AG09319 (cell line): ENCODE measurements at places on chromosomes 5 and 9.

DNA sequence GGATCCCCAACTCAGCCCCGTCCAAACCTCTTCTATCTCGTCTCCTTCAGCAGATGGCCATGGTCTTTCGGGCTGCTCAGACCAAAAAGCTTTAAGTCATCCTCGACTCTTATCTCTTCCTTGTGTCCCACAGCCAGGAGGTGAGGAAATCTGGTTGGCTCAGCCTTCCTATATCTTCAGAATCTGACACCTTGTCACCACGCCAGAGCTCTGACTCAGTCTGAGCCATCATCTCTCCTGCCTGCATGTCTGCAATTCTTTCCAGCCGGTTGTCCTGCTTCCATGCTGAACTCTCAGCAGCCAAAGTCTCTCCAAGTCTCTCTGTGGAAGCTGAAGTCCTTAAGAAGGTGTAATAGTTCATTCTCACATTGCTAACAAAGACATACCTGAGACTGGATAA is 419.3 kb upstream of the ADAMTS16 start:
- DNase-seq: no peak

DNA sequence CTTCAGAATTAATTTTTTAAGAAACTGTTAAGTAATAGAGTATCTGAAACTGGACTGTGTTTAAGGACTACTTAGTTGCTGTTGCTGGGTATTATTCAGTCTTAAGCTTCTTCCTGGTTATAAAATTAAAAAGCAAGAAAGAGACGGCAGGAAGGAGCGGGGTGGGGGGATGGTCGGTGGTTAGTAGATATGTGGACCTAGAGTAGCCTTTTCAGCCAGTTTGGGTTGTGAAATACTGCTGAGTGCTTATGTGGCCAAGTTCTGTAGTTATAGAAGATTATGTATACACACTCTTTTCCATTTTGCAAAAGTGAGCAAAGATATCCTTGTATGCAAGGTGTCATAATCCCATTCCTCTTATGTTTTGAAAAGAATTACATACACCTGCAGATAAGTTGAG is 28.5 kb downstream of the TRIO start:
- DNase-seq: no peak

- no peak for DNase-seq
Measured at GRCh38 chr9:91162311-91162710, 199.4 kb downstream of the AUH start.

DNA sequence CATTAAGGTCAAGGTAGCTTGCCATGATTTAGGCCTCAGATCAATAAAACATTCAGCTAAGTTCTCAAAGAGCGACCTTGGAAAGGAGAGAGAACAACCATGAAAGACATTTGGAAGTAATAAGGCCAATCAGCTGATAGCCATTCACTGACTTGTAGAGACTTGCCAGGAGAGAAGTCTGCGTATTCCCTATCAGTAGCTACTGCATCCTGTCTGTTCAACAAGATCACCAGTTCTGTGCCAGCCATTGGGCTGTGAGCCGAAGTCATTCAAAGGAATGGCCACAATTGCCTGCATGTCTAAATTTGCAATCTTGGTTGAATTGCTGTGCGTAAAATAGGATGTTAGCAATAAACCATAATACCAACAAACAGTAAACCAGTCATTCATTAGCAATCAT is 219.8 kb downstream of the FBXL7 start:
- no peak for DNase-seq

DNA sequence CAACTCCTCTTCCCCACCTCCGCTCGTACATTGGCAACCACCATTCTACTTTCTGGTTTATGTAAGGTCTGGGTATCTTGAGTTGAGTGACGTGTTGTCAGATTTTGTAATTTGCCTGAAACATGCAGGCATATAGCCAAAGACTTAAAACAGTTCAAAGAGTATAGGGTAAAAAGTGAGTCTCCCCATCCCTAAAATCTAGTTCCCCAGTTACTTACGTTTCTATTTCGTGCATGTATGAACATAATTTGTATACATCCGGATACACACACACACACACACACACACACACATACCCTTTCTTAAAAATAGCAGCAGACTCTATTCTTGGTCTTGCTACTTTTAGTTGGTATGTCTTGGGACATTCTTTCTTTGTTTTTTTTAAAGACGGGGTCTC is 915 bp downstream of the HSDL2 start:
- DNase-seq: no peak

DNA sequence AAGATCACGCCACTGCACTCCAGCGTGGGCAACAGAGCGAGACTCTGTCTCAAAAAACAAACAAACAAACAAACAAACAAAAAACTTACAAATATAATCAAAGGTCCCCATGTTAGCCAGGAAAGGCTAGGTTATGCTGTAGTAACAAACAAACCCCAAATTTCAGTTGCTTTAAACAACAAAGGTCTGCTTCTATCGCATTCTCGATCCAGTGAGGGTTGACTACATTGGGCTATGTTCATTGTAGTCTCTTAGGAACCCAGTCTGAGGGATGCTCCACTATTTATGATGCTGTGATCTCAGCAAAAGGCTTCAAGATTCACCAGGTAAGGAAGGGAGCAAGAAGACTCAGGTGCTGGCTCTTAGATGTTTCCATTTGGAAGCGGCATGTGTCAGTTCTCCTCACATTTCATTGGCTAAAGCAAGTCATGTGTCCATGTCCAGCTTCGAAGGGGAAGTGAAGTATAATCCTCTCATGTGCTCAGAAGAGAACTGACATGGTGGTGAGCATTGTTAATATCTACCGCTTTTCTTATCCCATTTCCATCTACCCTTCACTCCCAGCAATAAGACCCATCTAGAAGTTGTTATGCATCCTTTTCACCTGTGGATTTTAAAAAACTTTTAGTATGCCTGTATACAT is 26.5 kb upstream of the NEK6 start:
- DNase-seq: no peak

DNA sequence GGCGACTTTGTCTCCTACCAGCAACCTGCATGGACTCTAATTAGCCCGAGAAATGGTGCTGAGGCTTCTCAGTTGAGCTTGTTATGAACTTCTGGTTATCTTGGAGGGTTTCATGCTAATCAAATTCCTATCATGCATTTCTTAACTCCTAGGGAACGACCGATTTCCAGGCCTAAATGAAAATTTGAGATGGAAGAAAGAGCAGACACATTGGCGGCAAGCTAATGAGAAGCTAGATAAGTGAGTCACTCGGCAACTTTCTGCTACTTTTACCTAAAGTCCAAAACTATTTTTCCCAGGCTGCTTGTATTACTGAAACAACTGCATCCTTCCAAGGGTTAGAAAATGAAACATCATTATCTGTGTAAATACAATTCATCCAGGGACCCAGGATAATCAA is 207.2 kb downstream of the DOCK8 start:
- no peak for DNase-seq

DNA sequence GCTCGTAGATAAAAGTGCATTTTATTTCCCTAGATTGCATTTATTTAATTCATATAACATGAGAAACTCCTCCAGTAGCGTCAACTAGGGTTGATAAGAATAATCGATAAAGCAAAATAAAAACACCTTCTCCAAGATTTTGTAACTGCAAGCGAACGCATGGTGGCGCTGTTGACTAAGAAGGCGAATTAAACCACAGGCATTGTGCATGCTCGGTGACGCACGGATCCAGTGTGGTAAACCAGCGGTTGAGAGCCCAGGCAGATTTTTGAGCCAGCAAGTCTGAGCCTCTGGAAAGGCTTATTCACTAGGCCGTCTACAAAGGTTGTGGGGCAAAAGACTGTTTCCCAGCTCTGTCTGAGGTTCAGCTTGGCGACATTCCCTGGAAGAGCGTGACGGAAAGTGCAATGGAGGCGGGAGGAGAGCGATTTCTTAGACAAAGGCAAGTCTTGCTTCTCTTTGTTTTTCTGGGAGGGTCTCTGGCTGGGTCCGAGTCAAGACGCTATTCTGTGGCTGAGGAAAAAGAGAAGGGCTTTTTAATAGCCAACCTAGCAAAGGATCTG is at the start of gene PCDHB3:
PCDHB3 (plus strand) TSS at position 231 of the 563 bp plus-strand sequence; CDS start at position 408, 177 bp downstream.
- no peak for DNase-seq

- DNase-seq: peak; percentile 24
Measured at GRCh38 chr5:143200781-143201398, 202.6 kb downstream of the NR3C1 start.

DNA sequence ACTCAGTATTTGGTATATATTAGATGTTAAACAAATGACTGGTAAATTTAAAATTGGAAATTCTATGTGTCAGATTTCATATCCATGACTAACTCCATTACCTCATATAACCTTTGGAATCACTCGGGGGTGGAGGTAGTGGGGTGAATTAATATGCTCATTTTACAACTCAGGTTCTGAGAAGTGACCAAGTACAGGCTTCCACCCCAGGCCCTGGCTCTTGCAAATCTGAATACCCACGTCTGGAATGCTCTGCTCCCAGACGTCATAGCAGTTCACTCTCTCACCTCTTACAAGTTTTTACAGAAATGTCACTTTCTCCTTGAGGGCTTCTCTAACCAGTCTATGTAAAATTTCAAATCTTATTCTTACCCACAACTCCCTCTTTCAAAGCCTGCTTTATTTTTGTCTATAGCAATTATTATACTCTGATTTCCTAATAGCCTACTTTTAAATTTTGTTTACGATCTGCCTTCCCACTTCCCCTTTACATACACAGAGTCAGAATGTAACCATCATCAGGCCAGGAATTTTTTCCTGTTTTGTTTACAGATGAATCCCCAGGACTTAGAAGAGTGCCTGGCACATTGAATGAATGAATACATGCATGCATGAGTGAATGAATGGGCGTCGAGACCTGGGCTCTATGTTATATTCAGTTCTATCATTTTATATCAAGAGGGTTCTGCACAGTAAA is 134.1 kb upstream of the IFNE start:
- DNase-seq: peak; percentile 47

GRCh38 chr5:61148515-61148914 is 13.8 kb downstream of the SMIM15 start:
- DNase-seq: no peak

GRCh38 chr5:168793841-168794837 is 215.0 kb upstream of the PANK3 start:
- DNase-seq: peak; percentile 20

DNA sequence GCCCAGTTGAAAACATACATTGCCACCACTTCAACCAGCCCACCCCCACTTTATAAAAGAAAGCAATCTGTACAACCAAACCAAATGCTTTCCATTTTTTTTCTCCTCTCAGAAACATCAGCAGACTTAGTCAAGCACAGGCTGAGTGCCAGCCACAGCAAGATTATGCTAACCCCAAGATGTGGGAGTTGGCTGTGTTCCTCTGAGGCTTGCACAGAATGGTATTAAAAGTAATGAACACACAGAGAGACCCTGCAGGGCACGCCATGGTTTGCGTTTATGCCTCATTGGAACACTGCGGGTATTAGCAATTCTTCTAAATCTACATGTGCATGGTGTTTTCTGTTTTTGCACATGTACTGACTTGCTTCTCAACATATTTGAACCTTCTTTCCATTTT is 419.9 kb upstream of the GRAMD2B start:
- peak; percentile 49 for DNase-seq

DNA sequence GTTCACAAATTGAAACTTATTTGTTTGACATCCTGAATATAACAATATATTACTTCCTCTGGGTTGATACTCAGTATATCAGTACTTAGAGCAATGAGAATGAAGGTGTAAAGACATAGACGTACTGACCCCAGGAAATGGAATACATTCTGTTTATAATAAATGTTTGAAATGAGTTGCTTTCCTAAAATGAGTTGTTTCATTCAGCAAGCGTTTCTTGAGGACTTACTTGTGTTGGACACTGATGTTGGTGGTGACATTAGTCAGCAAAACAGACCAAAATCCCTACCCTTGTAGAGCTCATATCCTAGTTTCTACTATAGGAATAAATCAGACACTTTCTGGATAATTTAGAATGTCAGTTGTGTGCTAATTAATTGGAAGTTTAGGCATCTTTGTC is 184.3 kb downstream of the ZDHHC21 start:
- no peak for DNase-seq

GRCh38 chr9:37937366-37937765 is 33.4 kb upstream of the SLC25A51 start:
- no peak for DNase-seq

- DNase-seq: no peak
Measured at GRCh38 chr9:127586537-127586936, 25.5 kb upstream of the STXBP1 start.

DNA sequence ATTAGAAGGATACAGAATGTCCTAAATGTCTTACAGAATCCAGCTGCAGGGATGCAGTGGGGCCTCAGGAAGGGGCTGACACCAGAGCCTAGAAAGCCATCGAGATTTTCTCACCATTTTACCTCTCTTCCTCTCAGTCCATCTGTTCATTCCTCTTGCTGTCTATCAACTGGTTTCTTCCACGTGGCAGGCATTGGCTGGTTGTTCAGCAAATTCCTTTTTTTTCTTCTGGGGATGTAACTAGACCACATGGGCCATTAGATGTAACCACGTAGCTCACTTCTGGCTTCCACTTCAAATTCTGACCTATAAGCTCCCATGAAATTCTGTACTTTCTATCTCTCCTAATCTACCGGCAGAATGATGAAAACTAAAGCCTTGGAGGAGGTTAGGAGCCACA is 93.6 kb upstream of the MTAP start:
- no peak for DNase-seq

- no peak for DNase-seq
Measured at GRCh38 chr9:121308765-121309164, 40.8 kb downstream of the GSN start.

GRCh38 chr9:91033797-91034196 is 232.2 kb downstream of the SYK start:
- DNase-seq: no peak

DNA sequence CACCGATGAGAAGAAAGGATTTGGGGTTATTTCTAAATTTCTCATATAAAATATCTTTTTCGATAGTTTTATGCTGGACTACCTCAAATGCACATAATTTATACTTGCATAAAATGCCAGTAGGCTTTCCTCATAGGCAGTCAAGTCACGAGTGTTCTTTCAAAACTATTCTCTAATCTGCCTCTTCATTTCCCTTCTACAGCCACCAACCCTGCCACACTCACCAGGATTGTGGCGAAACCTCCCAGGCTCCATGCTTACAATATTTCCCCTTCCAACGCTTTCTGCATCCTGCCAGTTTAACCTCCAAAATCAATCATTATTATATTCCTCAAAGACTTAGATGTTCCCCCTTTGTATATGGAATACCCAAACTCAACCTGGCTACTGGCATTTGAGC is 65.4 kb downstream of the FRMD3 start:
- no peak for DNase-seq

DNA sequence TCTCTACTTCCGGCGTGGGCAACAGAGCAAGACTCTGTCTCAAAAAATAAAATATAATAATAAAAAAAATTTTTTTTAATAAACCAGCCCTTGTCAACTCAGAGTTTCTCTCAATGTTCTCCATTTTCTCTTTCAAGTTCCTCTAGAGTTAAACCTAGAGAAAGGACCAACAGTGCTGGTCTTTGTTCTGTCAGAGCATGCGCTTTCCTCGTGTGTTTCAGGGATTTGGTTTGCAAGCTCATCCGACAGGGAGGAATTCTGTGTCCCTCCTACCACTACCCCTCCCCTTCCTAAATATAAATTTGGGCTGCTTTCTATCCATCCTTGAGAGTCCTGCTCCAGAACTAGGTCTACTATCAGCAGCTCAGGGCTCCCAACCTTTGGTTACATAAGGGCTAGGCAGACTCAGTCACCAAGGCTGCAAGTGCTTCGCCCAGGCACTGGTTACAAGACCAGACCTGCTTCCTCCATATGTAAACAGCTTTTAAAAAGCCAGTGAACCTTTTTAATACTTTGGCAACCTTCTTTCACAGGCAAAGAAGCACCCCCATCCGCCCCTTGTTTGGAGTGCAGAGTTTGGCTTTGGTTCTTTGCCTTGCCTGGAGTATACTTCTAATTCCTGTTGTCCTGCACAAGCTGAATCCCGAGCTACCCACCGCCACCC is 13.5 kb downstream of the SETX start:
- DNase-seq: no peak

- no peak for DNase-seq
Measured at GRCh38 chr5:10645146-10645545, 81.3 kb downstream of the ANKRD33B start.
